ENCODE measurements at places on chromosomes 2 and 18. TPM values are rescaled to one million over a fixed set of nuclear protein-coding genes. Genes with fewer than 3 reads are reported as not detected.

The RSAD2 gene
- 1.5 TPM for total RNA-seq

The SCN9A gene
- 43.0 TPM for total RNA-seq

The CD302 gene
- total RNA-seq: 7.1 TPM

The EHD3 gene
- total RNA-seq: 22.1 TPM

Data from uterine smooth muscle cell (primary cell).